ENCODE measurements at places on chromosomes 1 and 21. TPM values are rescaled to one million over a fixed set of nuclear protein-coding genes. Genes with fewer than 3 reads are reported as not detected.

DNA sequence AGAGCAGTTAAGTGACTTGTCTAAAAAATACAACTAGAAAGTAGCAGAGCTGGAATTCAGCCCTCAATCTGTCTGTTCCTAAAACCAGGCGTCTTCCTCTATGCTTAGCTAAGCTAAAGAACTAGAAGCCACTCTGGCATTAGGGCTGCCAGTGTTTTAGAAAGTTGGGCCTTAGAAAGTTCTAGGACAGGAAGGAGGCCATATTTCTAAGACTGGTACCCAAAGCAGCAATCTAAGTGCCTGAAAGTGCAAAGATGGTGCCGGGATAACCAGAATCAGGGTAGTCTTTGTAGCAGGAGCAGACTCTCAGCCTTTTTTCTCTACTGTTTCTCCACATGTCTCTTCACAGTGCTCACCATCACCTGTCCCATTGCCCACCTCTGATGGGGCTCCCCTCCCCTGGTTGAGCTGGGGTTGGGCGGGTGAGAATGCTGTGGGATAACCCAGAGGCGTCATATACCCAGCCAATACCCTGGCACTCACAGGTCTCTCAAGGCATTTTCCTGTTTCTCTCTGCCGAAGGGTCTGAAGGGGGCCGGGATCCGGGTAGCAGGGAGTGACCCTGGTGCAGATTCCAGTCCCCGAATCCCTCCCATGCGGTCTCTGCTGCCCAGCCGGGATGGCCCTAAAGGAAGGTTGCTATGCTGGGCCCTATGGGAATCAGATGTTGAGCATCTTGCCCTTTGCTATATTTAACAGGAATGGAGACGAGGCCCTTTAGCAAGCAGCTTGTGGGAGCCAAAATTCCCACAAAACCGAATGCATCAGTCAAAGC lies 1.1 kb upstream of the RCSD1 start:
- H3K4me1 ChIP-seq, result peaks cover 9% of the 10 kb centered on the region
- DNase-seq, result no peak
- H3K36me3 ChIP-seq, result no peaks in the 10 kb centered on the region
- peak overlapping the region; percentile 67 for H3K27ac ChIP-seq
- no peaks in the 10 kb centered on the region for H3K27me3 ChIP-seq

NCDN gene
- polyA plus RNA-seq, result 2.7 TPM

DNA sequence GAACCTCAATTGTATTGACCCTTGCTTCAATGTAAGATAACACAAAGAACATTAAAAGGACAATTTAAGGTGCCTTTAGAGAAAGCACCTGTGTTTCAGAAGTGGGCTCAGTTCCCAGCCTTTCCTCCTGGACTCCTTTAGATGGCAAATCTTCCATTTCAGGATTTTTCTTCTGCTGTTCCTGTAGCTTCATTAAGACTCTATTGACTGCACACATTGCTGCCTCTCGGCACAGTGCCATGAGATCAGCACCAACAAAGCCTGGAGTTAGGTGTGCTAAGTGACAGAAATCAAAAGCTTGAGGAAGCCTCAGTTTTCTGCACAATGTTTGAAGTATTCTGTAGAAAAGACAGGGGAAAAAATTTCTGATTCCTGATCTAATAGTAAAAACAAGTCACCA lies 40.6 kb downstream of the NVL start:
- peaks cover 51% of the 10 kb centered on the region for H3K36me3 ChIP-seq
- H3K4me3 ChIP-seq, result no peak overlapping the region
- no peaks in the 10 kb centered on the region for H3K4me1 ChIP-seq
- no peak overlapping the region for H3K27ac ChIP-seq

DNA sequence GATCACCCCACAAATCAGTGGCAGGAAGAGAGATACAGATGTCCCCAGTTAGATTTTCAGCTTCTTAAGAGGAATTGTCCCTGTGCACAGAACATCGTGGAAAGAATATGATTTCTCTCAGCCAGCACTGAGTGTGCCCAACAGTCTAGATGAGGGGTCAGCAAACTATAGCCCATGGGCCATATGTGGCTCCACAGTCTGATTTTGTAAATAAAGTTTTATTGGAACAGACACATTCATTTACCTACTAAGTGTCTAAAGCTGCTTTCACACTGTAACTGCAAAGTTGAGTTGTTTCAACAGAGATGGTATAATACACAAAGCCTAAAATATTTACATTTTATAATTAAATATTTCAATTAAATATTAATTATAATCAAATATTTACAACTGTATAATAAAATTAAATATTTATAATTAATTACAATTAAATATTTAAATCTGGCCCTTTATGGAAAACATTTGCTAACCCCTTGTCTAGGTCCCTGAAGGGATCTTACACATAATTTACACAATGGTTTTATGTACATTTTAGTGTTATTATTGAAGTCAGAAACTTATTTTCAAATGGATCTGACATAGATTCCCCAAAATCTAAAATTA lies 407.6 kb downstream of the PTPRU start:
- no peak for DNase-seq
- H3K4me1 ChIP-seq, result no peaks in the 10 kb centered on the region
- H3K36me3 ChIP-seq, result no peaks in the 10 kb centered on the region

DNA sequence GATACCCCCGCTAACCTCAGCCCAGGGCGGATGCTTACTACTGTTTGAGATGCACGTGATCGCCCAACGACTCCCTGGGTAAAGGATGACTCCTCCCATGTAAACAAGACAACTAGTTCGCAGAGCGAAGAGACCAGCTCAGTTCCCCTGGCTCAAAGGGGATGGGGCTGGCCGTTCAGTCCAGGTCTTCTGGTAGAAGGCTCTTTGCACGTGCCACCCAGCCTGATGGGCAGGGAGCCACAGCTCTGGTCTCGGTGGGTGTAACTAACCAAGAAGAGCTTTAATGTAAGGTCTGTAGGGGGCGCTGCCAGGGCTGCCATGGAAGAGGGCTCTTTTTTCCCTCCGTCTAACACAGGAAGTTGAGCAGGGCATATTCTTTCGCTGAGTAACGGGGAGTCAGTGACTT lies 49.4 kb upstream of the PARP1 start:
- H3K36me3 ChIP-seq, result no peaks in the 10 kb centered on the region
- DNase-seq, result no peak
- no peak overlapping the region for H3K4me3 ChIP-seq

- peak; percentile 86 for DNase-seq
- H3K27ac ChIP-seq, result peak within 1 kb of the TSS; percentile 70
- peak within 1 kb of the TSS; percentile 77 for H3K4me3 ChIP-seq
- peaks cover 7% of the 10 kb centered on the region for H3K4me1 ChIP-seq
- H3K27me3 ChIP-seq, result no peaks in the 10 kb centered on the region
These were observed at the start of gene THEMIS2 for GRCh38 chr1:27872059-27872801. THEMIS2 (plus strand) TSS chr1:27872544; CDS start chr1:27872572, 28 bp downstream.

- no peaks in the 10 kb centered on the region for H3K4me1 ChIP-seq
- H3K4me3 ChIP-seq, result no peak overlapping the region
- no peaks in the 10 kb centered on the region for H3K36me3 ChIP-seq
- peaks cover 5% of the 10 kb centered on the region for H3K27me3 ChIP-seq
- no peak overlapping the region for H3K27ac ChIP-seq
These were observed 24.8 kb downstream of the GNG4 start for GRCh38 chr1:235624721-235625333.

DNA sequence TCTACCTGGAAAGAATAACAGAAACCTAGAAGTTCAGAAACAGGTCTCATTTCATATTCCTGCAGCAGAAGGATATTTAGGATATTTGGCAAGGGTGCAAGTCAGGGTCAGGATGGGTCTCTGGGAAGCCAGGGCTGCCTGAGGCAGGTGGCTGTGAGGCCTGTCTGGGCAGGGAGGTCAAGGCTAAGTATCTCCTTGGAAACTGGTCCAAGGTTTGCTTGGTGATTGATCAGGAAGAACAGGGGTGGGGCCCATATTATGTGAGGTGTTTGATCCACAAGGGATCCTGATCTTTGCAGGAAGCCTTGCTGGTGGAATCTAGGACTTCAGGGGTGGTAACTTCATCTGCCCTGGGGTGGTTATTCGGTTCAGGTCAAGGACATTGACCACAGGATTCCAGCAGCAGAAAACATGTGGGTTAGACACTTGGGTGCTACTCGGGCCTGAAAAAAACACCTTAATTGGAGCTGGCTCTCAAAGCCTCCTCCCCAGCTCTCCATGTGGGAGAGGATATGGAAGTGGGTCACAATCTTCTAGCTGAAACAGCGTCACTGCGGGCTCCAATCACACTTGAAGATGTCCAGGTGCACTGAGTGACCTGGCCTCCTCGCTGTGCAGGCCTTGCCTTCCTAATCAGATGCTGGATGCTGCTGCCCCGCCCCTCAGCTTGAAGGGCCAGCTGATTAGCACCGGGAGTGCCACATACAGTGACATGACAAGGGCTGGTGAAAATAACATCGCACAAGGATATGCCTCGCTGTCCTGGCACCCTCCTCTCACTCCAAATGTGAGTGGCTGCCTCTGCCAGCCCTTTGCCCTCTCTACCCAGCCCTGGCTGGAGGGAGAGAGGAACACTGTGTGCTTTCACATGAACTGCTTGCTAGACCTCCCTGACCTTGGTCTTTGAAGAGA lies 8.7 kb downstream of the CTNNBIP1 start:
- H3K27me3 ChIP-seq, result no peaks in the 10 kb centered on the region
- H3K4me1 ChIP-seq, result peaks cover 27% of the 10 kb centered on the region

DNA sequence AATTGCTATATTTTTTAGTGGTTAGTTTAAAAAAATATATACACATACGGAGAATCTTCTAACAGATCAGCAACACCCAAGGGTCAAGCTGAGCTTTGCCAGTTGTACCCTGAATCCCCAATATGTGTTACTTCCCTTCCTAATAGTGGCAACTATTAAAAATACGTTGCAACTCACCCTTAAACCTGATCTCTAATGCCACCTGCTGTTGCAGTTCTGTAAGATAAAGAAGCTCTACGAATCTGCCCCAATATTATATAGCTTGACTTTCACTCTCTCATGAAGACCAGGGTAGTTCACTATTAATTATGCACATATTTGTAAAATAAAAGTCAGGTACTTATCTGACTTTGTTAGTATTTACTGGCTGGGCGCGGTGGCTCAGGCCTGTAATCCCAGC lies 58.4 kb downstream of the ASH1L start:
- no peak overlapping the region for H3K4me3 ChIP-seq
- no peaks in the 10 kb centered on the region for H3K36me3 ChIP-seq
- no peak for DNase-seq

ZC3H12A gene
- 2.1 TPM for polyA plus RNA-seq

DNA sequence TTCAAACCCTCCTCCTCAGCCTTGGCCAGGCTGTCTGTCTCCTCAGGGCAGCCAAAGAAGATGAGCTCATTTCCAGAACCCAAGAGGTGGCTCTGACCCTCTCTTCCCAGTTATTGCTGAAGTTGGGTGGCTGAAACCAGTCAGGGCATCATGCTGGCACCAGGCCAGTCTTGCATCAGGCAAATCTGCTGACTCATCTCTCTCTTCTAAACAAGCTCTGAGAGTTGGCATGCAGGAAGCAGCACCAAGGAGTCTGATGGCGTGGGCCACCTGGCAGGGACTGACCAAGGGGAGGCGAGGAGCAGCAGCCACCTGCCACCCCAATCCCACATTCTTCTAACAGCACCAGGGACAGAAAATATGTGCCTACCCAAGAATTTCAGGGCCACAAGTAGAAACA lies 104.8 kb upstream of the ATP1A1 start:
- no peak overlapping the region for H3K4me3 ChIP-seq
- no peak for DNase-seq
- no peaks in the 10 kb centered on the region for H3K36me3 ChIP-seq
- no peaks in the 10 kb centered on the region for H3K27me3 ChIP-seq

NTNG1 gene
- polyA plus RNA-seq, result not detected

GRCh38 chr1:109370712-109371340 lies 26.9 kb downstream of the SORT1 start:
- no peak for DNase-seq
- H3K4me3 ChIP-seq, result no peak overlapping the region
- H3K36me3 ChIP-seq, result no peaks in the 10 kb centered on the region

DNA sequence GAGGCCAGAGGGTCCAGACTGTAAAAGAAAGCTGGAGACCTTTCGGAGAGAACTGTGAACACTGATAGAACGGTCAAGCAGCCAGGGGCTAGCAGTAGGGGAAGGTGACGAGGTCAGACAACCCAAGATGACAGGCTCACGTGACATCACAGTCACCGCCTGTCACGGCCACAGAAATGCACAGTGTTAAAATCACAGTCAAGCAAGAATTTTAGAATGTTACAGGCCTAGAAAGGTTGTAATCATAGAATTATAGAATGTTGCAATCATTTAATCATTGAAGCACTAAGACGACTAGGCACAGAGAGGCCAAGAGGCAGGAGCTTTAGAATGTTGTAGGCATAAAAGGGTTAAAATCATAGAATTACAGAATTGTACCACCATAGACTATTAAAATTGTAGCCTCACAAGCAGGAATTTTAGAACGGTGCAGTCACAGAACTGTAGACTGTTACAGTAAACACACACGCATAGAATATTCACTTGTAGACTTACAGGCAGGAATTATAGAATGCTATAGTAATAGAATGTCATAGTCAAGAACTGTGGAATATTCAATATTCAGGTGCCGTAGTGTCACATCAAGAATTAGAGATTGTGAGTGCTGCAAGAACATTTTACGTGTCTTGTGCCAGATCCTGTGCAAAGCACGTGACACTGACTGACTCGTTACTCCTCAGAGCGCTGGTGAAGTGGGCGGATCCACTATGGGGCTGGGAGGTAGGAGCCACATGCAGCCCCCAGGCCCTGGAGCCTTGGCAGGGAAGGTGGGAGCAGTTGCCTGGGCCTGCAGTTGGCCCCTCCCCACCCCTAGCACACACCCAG lies 118.1 kb downstream of the EPHB2 start:
- DNase-seq, result no peak
- H3K27me3 ChIP-seq, result no peaks in the 10 kb centered on the region
- H3K27ac ChIP-seq, result no peak overlapping the region
- no peaks in the 10 kb centered on the region for H3K36me3 ChIP-seq

S1PR1 gene
- 9.4 TPM for polyA plus RNA-seq

DNA sequence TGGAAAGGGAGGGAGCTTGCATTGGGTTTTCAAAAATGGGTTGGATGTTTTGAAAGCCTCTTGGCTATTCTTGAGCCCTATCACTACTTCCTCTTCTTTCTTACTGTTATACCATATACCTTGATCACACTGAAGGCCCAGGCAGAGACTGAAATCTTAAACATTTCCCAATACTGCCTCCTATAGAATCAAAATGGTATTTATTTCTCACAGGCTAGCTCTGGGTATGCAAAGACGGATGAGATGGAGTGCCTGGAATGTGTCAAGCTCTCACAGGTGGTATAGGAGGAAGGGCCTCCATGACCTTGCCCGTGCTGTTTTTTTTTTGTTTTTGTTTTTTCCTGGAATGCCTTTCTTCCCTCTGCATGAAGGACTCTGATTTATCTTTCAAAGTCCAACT lies 268.4 kb upstream of the USP24 start:
- H3K4me3 ChIP-seq, result no peak overlapping the region
- no peak overlapping the region for H3K27ac ChIP-seq
- no peaks in the 10 kb centered on the region for H3K4me1 ChIP-seq
- no peaks in the 10 kb centered on the region for H3K27me3 ChIP-seq
- DNase-seq, result no peak

GRCh38 chr21:37220433-37220980 lies 46.6 kb downstream of the VPS26C start:
- H3K36me3 ChIP-seq, result peaks cover 16% of the 10 kb centered on the region
- H3K27ac ChIP-seq, result peak overlapping the region; percentile 60
- peak overlapping the region; percentile 79 for H3K4me3 ChIP-seq
- H3K4me1 ChIP-seq, result peaks cover 7% of the 10 kb centered on the region

- H3K4me3 ChIP-seq, result peak within 1 kb of the TSS; percentile 88
- no peaks in the 10 kb centered on the region for H3K36me3 ChIP-seq
- peaks cover 14% of the 10 kb centered on the region for H3K4me1 ChIP-seq
- no peaks in the 10 kb centered on the region for H3K27me3 ChIP-seq
These were observed at the start of gene TMEM9 for GRCh38 chr1:201154389-201155165. TMEM9 (minus strand) TSS chr1:201154474; CDS start chr1:201153923, 551 bp downstream.

All from liver (tissue), 10 donors.